Stimulated activated CD8-positive, alpha-beta memory T cell treated with anti-CD3 and anti-CD28 coated beads, Interleukin-2, amount 100 ng/mL, for 1 hour (primary cell): ENCODE measurements at places on chromosomes 5 and 9.

DNA sequence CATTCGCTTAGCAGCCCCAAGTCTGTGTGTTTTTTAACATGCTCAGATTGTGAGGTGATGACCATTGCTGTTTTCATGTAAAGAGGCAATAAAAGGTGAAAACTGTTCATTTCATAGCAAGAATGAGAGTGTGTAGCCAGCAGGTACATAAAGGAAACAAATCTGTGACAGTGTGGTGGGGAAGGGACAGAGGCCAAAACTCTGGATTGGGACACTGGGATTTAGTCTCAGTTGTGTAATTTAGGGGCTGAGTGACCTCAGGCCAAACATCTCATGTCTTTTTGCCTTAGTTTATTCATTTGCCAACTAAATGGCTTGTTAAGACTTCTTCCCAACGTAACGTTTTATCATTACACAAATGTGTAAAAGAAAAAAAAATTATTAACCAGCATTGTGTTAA, 47.0 kb downstream of the KCNN2 start:
- no peak for DNase-seq

DNA sequence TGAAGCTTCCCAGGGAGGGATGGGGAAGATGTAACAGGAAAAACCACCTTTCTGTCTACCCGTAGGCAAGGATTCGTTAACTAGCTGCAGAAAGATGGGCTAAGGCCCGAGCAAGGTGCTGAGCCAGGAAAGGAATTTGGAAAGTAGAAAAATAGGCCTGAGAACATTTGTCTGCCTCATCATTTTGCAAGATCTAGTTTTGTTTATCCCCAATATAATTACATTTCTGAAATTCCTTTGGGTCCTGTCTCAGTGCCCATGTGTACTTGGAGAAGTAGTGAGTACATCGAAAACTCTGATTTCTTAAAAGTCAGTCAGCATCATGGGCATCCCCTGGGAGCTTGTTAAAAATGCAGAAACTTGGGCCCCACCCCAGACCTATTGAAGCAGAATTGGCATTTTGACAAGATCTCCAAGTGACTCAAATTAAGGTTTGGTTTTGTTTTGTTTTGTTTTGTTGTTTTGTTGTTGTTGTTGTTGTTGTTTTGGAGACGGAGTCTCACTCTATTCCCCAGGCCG, 52.1 kb upstream of the CEMIP2 start:
- no peak for DNase-seq

DNA sequence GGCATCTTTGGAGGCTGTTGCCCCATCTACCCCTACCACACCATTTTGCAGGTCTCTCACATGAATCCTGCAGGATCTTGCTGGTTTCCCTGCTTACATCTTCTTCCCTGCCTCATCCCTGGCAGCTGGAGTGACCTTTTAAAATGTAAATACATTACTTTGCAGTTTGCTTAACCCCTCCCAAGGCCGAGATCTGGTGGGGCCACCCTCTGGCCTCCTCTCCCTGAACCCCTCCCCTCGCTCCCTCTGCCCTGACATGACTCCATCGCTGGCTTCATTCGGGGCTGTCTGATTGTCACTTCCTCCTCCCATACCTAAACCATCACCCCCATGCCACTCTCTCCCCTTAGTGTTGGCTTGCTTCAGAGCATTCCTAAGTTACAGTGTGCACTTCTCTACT, 12.6 kb upstream of the PALM2AKAP2 start:
- no peak for DNase-seq

DNA sequence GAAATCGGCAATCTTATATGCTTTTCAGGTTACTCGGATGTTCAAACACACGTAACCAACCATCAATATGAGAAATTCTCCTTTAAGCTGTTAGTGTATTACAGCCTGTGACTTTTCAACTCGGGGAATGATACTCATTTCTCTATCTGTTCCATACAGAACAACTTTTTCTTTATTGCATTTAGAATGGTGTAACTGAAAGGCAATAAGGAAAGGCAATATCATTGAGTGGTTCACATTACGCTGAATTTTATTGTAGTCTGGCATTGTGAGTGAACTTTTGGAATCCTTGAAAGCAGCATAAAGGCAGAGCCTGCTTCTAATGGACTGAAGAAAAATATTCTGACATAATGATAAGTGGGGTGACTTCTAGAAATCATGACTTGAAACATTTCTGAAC, 54.4 kb upstream of the MEF2C start:
- DNase-seq: no peak

- no peak for DNase-seq
Observed at GRCh38 chr5:108266242-108266641, 115.7 kb downstream of the FBXL17 start.

DNA sequence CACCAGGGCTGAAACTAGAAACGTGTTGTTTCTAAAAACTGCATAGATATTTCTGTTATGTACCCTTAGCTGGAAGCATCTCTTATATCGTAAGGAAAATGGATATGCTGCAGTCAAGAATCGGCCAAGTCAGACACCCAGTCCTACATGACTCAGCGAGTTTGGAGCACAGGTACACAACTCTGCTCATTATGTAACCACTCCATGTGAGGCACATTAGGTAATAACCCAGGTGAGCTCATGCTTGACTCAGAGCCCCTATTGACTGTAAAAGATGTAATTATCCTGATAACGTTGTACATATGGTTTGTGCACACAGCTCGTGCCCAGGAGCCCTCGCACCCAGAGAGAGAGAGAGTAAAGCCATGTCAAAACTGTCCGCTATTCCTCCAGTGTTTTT, 593.7 kb upstream of the ACO1 start:
- no peak for DNase-seq

DNA sequence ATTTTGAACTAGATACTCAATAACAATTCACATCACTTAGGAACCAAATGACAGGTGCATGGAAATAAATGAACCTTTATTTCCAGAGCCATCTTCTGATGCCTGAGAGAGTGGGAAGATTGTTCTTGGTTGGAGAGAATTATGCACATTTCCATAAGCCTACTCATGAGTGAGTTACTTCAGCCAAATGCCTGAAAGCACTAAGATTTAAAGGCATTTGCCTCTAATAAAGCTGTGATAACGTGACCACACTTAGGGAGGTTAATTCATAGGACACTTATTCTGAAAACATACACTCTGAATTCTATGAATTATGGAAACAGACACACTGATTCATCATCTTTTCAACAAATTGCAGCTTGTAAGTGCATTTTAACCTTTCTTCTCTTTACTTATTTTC, 40.0 kb downstream of the KCTD16 start:
- no peak for DNase-seq

- no peak for DNase-seq
Observed at GRCh38 chr5:35876922-35877321, 20.2 kb downstream of the IL7R start.
